Fibroblast of skin of right quadriceps (primary cell): ENCODE measurements at places on chromosomes 1 and 21.

DNA sequence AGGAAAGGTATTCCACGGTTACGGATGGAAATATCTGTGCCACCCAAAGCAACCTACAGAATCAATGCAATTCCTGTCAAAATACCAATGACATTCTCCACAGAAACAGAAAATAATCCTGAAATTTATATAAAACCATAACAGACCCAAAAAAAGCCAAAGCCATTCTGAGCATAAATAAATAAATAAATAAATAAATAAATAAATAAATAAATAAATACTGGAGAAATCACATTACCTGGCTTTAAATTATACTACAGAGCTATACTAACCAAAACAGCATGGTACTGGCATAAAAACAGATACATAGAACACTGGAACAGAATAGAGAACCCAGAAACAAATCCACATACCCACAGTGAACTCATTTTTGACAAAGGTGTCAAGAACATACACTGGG lies 191.9 kb upstream of the DUSP10 start:
- no peak for DNase-seq

DNA sequence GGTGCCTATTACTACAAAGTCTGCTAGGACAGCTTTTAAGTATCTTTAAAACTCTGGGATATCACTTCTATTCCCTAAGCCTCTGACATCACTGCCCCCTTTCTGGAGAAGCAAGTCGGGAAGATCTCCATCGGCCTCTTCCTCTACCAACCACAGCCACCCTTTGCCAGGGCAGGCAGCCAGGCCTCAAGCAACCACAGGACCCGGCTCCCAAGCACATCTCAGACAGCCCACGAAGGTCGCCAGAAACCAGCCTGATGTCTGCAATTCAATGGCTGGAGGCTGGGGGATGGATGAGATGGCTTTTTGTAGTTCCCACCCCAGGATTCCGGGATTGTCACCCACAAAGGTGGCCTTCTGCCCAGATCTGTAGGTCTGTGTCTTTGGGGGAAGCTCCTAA lies 70.7 kb downstream of the LGR6 start:
- no peak for DNase-seq

DNA sequence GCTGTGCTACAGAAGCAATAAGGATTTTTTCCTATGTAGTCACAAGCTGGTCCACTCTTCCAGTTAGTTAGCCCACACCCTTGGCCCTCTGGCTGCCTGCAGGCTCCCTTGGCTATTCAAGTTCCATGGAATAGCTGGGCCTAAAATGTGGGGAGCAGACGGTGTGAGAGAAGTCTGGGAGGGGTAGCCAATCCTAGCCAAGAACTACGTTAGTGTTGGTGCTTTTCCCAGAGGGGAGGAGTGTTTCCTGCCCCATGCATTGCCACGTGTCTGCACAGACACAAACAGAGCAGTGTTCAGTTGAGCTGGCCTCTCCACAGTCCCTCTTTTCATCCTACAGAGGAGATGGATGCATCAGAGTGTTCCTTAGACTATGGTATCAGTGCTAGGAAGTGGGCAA lies 59.0 kb upstream of the IPO9 start:
- peak; percentile 82 for DNase-seq

DNA sequence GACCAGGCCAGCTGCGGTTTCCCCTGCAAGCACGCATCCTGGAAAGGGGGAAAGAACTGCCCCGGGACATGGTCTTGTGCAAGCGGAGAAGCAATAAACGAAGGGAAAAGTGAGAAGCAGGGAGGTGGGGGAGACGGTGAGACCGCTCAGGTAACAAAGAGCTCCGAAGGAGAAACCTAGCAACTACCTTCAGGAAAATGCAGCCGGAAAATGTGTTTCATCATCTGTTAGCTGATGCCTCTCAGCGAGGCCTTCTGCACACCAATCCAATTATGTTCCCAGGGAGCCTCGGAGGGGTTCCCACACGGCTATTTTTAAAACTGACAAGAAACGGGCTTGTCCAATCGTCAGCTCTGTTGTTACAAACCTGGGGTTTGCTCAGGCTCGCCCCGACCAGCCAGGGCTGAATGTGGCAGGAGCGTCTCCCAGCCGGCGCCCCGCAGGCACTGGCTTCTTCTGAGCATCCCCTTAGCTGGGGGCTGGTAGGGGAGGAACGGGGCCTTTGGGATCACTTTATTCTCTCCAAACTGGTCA lies 3.4 kb downstream of the RIPK4 start:
- DNase-seq = peak; percentile 52

DNA sequence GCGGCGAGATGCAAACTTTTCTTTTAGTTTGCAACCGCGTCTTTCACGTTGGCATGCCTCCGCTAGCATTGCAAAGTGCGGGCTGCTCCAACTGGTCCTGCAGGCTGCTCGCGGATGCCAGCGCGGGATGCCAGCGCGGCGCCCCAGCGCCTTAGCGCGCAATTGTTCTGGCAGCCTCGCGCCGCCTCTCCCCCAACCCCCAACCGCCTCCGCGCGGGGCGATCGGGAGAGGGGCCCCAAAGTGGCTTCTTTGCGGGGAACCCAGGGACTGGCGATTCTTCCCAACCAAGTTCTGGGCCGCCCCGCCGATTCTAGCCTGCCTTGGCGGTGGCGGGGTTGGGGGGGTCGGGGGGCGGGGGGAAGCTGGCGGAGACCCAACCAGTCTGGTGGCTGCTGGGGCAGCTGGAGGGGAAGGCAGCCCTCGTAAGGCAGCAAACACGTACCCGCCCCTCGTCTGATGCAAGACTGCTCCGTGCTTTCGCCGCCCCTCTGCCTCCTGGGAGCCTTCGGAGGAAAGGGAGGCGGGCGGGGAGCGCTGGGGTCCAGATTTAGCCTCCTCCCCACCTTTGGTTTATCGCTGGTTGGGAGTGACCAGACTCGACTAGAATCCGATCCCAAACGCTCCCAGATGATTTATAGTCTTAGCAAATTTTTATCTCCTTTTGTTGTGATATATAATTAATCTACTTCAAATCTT lies 756 bp downstream of the PHGDH start:
- DNase-seq = peak; percentile 97

GRCh38 chr1:66168467-66168887 lies 365.5 kb upstream of the SGIP1 start:
- DNase-seq = no peak

GRCh38 chr1:223031733-223032601 lies 111.1 kb downstream of the TLR5 start:
- DNase-seq = peak; percentile 50

GRCh38 chr21:45126204-45126626 lies 51.8 kb downstream of the ADARB1 start:
- DNase-seq = no peak
